ENCODE measurements at places on chromosomes 6 and 20. TPM values are rescaled to one million over a fixed set of nuclear protein-coding genes. Genes with fewer than 3 reads are reported as not detected.

DNA sequence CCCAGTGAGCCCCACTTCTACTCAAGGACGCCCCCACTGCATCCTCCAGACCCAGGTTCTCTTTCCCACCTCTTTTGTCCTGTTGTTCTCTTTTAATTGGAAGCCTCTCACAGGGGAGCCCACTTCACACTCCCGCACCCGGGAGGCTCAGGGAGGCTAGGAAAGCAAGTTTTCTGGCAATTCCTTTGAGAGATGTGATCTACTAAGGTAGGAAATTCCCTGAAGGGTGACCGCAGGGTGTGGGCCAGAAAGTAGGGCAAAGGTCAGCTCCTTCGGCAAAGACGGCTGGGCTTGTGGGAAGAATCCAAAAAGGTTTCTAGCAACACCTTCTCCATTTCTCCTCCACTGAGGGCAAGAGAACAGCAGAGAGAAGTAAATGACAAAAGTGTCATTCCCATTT lies 98.1 kb upstream of the PTPN1 start:
- H3K36me3 ChIP-seq, result no peaks in the 10 kb centered on the region
- peaks cover 42% of the 10 kb centered on the region for H3K4me1 ChIP-seq
- DNase-seq, result no peak

GRCh38 chr6:89792881-89793280 lies 26.7 kb downstream of the MDN1 start:
- DNase-seq, result no peak
- peaks cover 5% of the 10 kb centered on the region for H3K4me1 ChIP-seq
- peaks cover 47% of the 10 kb centered on the region for H3K36me3 ChIP-seq
- H3K27me3 ChIP-seq, result no peaks in the 10 kb centered on the region
- no peak overlapping the region for H3K4me3 ChIP-seq
- H3K27ac ChIP-seq, result no peak overlapping the region

DNA sequence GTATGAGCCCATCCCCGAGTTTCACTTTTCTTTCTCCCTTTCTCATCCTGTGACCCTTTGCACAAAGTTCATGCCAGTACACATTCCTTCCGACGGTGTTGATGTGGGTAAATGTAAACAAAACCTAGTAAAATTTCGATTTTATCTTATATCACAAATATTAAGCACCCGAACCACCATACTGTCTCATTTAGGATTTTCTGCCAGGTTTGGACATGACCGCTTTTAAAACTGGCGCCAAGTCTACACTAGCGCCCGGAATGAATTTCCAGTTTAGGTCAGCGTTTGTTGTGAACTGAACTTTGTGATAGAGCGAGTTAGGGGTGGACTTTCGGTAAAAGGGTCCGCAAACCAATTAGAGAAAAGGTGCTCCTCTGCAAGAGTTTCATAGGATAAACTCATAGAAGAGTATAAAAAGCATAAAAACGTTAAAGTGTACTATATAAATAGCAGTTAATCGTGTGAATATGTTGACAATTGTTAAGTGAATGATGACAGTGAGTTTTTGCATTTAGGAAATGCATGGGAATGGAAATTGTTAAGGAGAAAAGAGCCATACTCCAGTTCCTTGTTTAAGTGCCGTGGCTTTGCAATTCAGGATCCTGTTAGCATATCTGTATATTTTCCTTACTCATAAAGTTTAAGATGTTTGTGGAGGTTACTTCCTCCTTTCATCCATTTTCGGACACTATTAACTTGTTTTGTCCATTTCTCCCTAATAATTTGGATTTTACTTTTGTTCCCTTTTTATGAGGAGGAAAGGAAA lies 937 bp downstream of the AKAP7 start:
- peaks cover 16% of the 10 kb centered on the region for H3K4me1 ChIP-seq
- H3K27me3 ChIP-seq, result no peaks in the 10 kb centered on the region
- H3K27ac ChIP-seq, result peak overlapping the region; percentile 95
- peak overlapping the region; percentile 61 for H3K4me3 ChIP-seq

Gene SPEF1
- total RNA-seq, result 0.50 TPM

Gene KIF6
- total RNA-seq, result 1.0 TPM

Gene COL11A2
- not detected for total RNA-seq

Gene SCRT2
- not detected for total RNA-seq

Data from esophagus muscularis mucosa (tissue), 4 donors.